ENCODE measurements at places on chromosomes 16 and 17. TPM values are rescaled to one million over a fixed set of nuclear protein-coding genes. Genes with fewer than 3 reads are reported as not detected.

- DNase-seq = no peak
Measured at GRCh38 chr17:82613283-82614094, 34.8 kb downstream of the WDR45B start.

DNA sequence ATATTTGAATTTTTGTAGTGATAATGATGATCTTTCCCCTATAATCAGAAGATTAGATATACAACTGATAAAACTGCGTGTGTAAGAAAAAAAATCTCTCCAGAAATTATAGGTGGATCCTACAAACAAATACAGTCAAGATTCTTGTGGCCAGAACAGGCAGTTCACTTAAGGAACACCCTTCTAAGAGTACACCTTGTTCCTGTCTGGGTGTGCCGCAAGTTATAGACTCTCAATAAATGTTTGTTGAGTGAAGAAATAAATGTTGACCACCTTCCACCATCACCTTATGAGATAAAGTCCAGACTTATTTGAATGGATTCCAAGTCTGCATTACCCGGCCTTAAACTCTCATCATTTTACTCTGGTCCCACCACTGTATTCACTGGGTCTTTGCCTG lies 45.7 kb upstream of the SCNN1B start:
- no peak for DNase-seq

GRCh38 chr16:82263521-82264143 lies 93.6 kb upstream of the MPHOSPH6 start:
- DNase-seq = peak; percentile 52

GRCh38 chr17:62652251-62653001 lies 25.0 kb downstream of the MRC2 start:
- DNase-seq = peak; percentile 91

DNA sequence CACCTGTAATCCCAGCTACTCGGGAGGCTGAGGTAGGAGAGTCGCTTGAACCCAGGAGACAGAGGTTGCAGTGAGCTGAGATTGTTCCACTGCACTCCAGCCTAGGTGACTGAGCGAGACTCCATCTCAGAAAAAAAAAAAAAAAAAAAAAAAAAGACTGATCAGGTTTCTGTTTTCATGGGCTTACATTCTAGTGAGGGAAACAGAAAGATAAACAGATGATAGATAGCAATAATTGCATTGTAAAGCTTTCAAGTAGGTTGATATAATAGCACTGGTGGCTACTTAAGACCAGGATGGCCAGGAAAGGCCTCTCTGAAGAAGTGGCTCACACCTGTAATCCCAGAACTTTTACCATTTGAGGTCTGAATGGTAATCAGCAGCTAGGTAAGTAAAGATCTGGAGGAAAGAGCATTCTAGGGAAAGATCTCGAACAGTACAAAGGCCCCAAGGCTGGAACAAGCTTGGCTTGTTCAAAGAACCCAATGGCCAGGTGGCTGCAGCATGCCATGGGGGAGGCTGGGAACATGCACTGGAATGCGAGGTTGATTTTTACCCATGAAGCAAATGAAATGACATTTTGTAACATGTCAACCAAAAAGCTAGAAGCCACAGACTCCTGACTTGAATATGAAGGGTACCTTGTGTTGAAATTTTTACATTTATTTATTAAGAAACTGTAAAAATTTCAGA lies 108.3 kb upstream of the DHX40 start:
- DNase-seq = no peak

DNA sequence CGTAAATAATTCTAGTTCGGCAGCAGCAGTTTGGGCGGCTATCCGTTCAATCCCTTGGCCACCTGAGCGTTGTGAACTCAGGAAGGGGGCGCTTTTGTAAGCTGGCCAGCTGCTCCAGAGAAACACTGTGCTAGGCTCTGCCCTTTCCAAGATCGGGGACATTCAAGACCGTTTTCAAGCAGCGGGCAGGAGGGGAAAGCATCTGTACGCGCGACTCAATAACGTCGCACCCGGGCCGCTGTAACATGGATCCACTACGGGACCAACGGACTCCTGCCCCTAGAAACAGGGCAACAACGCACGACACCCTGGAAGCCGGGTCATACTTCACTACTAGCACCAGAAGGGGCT lies 463 bp downstream of the TOP2A start:
- peak; percentile 18 for DNase-seq

- DNase-seq = no peak
Measured at GRCh38 chr17:33091271-33091670, 99.6 kb downstream of the SPACA3 start.

DNA sequence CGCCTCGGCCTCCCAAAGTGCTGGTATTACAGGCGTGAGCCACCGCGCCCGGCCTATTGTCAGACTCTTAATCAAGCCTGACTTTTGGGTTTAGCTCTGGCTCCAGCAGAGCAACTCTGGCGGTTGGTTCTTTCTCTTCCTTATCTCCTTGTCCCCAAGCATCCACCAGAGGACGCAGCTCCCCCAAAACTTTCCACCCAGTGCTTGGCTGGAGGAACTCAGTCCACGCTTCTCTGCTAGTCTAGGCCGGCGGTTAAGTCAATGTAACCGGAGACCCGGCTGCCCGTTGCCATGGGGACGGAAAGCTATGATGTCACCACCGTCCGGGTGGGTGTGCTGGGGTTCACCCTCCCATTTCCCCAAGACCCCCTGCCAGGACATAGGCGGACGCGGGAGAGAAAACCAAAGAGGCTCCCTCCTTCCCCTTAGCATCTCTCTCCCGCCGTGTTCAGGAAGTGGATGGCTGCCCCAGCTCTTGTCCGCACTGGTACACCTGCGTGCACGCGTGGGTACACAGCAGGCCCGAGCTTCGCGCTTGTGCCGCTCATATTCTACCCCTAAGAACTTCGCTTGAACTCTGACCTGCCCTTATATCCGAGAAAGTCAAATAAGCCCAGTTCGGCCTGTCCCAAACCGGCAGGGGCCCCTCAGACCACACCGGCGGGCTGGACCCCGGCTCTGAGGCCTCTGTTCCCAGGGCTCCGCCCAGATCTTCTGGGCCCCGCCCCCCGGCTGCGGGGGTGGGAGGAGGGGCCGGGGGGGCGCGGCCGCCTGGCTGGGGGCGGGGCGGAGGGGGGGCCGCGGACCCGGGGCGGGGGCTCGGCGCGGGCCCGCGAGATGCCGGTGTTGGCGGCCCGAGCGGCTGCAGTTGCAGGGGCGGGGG lies at the start of gene RND2:
TSS of gene RND2 (plus strand) at position 825 of the 883 bp plus-strand sequence. CDS start 117 bp downstream, outside the sequence.
- peak; percentile 84 for DNase-seq

DNA sequence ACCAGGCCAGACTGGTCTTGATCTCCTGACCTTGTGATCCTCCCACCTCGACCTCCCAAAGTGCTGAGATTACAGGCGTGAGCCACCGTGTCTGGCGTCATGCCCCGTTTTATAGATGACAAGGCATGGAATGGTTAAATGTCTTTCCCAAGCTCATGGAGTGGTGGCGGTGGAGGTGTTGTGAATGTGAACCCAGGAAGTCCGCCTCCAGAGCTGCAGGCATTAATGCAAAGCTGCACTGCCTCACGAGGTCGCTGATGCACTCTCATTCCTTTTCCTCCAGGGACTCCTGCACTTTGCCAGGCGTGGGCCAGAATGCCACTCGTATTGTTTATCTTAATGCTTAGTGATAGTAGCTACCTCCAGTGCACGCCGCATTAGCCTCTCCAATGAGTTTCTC lies 149.6 kb downstream of the WWOX start:
- DNase-seq = no peak

DNA sequence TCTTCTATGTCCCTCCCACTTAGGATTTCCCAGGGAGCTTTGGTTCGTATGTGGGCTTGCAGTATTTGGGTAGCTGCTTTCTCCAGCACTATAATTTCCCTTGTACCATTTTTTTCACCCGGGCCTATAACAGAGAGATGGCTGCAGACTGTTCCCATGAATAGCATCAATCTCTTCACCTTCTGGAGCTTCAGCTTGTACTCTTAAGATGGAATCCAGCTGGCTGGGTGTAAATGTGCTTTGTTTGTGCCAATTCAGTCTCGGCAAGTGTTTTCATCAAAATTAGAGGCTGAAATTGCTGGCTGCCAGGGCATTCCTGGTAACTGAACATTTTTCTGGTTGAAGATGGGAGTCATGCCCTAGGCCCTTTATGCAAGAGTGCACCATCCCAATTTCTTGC lies 12.2 kb upstream of the CPD start:
- DNase-seq = no peak

The KRTAP3-2 gene
- not detected for total RNA-seq

The CACNG1 gene
- not detected for total RNA-seq

DNA sequence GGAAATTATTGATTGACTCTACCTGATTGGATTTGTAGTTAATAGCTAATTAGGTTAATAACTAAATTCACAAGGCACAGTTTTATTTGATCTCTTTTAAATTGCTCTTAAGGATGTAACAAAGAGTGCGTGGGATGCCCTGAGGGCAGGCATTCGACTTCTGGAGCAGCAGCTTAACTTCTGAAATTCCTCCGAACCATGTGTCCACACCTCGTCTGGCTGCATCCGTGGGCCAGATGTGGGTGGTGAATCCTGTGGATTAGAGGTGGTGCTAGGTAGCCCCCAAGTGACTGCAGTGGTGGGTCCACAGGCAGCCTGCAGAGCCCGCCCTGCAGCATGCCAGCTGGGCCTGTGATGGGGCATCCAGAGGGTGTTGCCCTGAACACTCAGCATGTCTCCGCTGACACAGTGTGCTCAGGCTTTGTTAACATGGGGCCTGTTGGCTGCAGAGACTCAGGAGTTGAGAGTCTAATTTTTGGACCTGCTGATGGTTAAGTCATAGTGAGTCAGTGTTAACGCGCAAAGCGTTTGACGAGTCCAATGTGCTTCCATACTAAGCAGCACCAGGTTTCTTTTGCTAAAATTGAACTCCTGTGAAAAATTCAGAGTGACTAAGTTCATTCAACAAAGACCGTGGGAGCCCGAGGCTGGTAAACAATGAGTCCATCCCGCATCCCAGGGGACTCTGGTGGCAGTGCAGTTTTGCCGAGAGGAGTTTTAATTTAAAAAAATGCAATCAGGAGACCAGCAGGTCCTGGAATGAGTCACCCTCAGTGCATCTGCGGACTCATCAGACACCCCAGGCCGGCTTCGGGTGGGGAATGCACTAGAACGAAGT lies 3.8 kb upstream of the NPB start:
- peak; percentile 94 for DNase-seq

The CMTM1 gene
- total RNA-seq = 6.0 TPM

The TEFM gene
- total RNA-seq = 17.2 TPM

The AOC2 gene
- total RNA-seq = 0.36 TPM

The SRSF2 gene
- total RNA-seq = 251 TPM

DNA sequence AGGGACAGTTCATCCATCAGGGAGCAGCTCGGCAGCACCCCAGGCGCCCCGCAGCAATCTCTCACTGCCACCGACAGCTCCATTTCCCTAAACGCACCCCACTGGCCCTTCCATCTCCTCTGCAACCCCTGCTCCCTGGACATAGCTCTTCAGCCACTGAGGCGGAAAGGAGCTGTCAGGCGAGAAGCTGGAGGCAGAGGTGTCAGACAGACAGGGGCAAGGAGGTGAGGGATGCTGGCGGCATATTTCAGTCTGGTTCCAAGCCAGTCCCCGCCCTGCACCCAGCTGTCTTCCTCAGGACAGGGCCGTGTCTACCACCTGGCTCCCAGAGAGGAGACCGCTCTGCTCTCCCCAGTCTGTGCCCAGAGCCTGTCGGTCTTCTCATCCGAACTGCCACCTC lies 9.7 kb downstream of the ACLY start:
- DNase-seq = no peak

DNA sequence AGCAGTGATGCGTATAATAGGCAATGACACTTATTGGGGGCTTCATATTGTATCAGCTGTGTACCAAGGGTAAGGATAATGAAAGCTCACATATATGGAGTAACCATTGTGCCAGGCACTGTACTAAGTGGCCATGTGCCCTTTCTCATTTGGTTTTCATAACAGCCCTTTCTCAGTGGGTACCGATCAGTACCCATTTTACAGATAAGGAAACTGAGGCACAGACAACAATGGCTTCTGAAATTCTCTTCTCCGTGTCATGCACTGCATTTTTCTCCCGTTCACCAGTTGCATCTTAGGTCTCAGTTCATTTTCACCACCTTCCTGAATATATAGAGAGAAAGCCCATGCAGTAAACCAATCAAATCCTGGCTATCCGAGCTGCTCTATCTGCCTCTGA lies 216.7 kb upstream of the RBFOX1 start:
- DNase-seq = no peak

- DNase-seq = no peak
Measured at GRCh38 chr17:17119533-17119932, 77.3 kb downstream of the MPRIP start.

DNA sequence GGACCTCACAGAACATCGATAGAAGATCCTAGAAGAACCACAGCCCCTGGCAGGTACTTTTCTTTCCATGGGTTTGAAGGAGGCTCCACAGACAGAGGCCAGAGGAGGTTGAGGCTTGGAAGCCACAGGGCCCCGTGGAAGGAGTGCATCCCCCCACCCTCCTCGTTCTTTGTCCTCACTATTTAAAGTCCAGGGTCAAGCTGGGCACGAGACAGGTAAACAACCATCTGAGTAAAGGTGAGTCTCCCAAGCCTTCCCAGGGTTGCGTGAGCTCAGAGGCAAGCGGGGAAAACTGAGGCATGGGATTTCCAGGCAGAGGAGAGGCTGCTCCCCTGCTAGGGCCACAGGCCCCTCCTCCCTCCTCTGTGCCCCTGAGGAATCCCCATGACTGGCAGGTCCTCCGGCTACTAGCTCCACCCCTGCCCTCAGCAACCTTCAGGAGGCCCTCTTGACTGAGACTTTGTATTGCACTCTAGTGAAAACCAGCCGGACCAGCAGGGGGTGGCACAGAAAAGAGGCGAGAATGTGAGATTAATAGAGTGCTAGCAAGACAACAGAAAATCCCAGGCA lies 927 bp upstream of the SULT1A2 start:
- no peak for DNase-seq

- no peak for DNase-seq
Measured at GRCh38 chr16:49545741-49546448, 172.3 kb downstream of the C16orf78 start.

DNA sequence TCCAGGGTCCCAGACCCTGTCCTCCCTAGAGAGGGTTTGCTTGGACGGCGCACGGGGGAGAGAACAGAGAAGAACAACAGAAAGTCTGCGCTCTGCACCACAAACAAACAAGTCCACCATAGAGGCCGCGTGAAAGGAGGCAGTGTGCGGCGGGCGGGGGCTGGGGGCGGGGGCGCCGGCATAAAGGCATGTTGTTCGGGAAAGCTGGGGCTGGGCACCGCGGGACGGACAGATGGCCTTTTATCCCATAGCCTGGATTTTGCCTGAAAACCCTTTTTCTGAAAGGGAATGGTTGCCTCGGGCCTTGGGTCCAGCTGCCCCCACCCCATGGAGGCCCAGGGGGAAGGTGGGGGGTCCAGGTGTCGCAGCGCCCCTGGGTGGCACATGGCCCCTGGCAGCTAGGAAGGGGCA lies 26.0 kb downstream of the FA2H start:
- DNase-seq = no peak

Measured in RPMI7951 (cell line).